ENCODE measurements at places on chromosomes 5 and 9.
A peak's percentile ranks its signal among the peaks of the same experiment; 100 is the strongest.

DNA sequence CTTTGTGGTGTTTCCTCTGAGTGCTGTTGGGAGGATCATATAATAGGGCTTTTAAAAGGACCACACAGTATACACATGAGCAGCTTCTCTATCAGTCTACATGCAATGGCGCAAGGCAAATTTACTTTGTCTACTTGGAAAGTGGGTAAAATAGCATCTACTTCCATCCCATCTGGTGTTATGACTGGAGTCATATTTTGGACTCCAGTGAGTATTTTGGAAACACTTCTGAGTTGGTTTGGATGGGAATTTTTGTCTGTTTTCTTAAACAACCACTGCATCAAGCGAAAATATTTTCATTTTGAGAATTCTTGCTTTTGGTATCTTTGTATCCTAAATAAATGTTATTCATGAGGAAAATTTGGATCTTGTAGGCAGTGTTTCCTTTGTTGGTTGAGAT is 220.8 kb downstream of the NMUR2 start:
- DNase-seq: no peak

DNA sequence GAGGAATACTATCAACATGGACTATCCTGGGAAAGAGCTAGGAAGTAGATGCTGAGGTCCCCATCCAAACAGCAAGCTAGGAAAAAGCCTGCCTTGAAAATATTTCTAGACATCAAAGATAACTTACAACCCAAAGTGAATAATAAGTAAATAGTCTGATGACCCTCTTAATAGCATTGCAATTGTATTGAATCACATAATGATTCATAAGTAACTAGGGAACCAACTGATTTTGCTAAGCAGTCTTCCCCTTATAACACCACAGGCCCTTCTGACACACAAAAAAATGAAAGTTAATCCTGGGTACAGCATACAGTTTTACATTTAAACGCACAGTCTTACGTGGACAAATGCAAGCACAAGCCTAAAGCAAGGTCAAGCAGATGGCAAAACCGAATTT is 199.3 kb downstream of the RFK start:
- no peak for DNase-seq

GRCh38 chr5:174482607-174483024 is 241.8 kb upstream of the MSX2 start:
- no peak for DNase-seq

DNA sequence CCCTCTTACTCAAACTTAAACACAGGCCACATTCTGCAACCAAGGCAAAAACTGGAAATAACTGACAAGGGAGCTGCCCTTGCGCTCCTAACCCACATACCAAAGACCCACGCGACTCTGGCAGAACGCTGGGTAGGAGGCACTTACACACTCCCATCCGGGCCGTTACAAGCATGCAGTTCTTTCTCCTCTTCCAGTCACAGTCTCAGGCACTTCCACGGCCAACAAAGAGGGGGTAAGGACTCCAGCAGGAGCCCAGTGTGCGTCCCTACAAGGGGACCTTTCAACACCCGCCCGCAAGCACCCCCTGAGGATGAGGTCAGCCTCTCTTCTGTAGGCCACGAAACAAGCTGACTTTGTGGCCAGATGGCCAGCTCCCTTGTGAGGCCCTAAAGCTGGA is 57.4 kb downstream of the SERINC5 start:
- no peak for DNase-seq

GRCh38 chr5:129904102-129904666 is at the start of gene CHSY3:
CHSY3 (plus strand) TSS chr5:129904465.
- DNase-seq: peak; percentile 32

DNA sequence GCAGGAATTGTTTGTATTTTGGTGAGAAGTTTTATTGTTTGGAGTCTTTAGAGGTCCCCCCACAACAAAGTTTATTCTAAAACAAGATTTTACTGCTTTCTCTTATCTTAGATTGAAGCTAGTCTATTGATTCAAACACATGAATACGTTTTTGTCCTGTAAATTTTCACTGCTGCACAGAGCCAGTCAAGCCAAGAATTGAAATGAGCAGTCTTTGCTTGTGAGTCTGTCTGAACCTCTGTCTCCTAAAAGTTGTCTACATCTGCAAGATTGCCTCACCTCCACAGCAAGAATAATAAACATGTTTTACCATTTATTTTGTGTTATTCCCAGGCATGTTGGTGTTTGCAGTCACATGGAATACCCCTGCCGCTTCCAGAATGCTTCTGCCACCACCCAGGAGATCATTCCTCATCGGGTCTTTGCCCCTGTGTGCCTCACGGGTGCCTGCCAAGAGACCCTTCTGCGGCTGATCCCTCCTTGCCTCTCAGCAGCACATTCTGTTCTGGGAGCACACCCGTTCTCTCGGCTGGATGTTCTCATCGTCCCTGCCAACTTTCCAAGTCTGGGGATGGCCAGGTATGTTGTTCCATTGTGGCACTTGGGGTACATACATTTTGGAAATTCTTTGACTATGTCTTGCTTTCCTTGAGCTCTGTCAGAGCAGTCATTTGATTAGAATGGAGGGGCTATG is 74.1 kb downstream of the AOPEP start:
- no peak for DNase-seq

GRCh38 chr5:119267958-119268386 is 87.8 kb upstream of the TNFAIP8 start:
- peak; percentile 83 for DNase-seq

DNA sequence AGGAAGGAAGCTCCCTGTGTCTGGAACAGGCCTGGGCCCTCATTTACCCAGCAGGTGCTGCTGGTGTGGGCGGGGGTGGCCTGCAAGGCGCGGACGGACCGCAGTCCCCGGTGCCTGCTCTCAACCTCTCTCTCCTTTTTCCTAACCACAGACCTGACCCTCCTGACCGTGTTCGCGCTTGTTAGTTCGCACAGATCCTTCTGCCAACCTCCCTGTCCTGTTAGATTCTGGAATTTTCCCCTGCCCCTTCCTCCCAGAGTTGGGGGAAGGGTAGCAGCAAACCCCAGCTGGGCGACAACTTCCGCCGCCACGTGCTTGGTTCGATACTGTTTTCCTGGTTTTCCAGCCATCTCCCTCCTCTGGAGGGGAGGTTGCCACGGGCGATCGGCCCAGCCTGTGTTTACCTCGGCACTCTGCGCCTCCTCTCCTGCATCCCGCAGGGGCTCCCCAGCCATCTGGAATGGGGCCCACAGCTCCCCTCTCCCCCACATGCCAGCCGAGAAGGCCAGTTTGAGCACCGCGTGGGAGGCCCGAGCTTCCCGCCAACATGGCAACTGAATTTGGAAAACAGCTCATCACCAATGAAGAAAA is 70.8 kb upstream of the UNC5A start:
- no peak for DNase-seq

DNA sequence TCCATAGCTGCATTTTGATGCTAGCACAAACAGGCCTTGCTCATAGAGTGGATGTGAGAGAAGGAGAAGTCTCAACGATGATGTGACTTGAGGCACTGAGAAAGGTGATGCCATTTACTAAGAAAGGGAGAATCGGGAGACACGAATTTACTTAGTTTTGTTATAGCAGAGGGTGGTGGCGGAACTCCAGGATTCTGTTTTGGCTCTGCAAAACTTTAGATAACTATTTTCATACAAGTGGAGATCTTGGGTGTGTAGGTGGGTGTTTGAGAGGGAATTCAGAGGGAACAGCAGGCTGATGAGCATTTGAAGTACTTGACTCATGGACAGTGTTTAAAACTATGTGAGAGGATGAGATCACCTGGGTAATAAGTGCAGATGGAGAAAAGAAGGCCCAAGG is 43.2 kb downstream of the CACNA1B start:
- DNase-seq: no peak

- DNase-seq: no peak
Observed at GRCh38 chr5:179124273-179124852, 64.2 kb downstream of the ZNF354C start.

- DNase-seq: no peak
Observed at GRCh38 chr9:4553951-4554381, 63.7 kb downstream of the SLC1A1 start.

- DNase-seq: no peak
Observed at GRCh38 chr5:132480042-132480441, 10.5 kb downstream of the IRF1 start.

DNA sequence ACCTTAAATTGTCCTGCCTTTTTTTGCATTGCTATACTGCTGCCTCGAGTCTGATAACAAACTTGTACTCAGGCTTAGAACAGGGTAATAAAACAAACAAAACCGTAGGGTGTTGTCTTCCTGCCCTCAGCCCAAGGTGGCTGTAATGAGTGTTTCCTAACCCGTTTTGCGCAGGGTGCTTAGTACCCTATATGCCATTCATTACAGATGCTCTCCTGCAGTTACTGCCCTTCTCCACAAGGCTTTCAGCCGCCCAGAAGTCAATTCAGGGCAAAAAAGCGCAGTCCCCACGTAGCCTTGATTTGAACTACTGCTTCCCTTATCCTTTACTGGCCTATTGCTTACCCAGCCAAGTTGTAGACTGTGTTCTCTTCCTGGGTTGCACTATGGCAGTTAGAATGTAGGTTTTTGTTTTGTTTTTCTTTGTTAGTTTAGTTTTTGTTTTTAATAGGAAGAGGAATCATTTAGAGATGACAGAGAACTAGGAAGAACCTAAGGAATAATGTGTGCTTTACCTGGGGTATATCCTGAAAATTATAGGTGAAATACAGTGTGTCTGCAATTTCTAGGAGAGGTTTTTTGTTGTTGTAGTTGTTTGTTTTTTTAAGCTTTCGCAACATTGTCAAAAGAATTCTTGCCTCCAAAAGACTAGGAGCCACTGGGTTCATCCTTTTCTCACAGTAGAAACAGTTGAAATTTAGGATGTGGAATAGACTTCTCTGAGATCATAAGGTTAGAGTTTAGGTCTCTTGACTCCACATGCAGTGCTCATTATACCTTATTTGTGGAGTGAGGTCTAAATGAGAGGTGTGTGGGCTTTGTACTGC is 1.3 kb downstream of the HMGXB3 start:
- peak; percentile 75 for DNase-seq

- DNase-seq: no peak
Observed at GRCh38 chr5:54719384-54720283, 202.1 kb downstream of the SNX18 start.

GRCh38 chr9:94760010-94760409 is 33.5 kb downstream of the AOPEP start:
- DNase-seq: no peak

DNA sequence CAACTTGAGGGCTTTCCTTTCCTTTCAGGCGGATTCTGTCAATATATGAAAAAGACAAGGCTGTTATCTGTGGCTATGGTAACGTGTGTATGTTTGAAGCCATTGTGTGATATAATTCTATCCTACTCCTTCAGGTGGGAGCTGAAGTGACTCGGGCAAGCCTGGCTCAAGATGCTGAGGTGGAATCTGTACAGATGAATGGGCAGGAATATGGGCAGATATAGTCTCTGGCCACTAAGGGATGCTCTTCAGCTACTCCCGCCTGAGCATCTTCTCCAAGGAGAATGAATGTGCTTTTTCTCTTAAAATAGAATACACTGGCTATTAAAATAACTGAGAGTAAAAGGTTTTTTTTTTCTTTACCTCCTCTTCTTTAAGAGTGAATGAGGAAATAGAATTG is 244.8 kb downstream of the ADGRV1 start:
- DNase-seq: no peak

DNA sequence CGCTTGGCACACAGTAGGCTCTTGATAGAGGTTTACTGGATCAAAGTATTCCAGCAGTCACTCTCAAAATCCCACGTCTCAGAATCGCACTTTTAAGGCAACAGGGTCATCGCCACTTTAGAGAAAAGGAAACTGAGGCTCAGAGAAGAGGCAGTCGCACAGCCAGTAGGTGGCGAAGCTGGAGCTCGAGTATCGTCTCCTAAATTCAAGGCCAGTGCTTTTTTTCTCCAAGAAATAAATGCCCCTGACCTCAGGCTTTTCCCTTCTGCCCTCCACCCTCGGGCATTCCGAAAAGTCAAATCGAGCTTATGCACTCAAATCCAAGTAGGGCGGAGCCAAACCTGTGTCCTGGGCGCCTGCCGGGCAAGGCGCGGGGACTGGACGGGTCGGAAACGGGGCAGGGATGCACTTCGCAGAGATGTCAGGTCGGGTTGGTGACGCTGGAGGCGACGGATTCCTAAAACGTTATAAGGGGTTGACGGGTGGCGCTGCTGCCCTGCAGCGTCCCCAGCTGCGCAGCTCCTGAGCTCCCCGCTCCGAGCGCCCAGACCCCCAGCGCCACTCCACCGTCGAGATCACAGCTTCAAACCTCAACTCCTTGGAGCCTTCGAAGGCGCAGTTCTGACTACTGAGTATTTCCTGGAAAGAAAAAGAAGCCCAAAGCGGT is 4.7 kb upstream of the FOXB2 start:
- peak; percentile 12 for DNase-seq

- no peak for DNase-seq
Observed at GRCh38 chr9:123682746-123683145, 247.2 kb downstream of the DENND1A start.

DNA sequence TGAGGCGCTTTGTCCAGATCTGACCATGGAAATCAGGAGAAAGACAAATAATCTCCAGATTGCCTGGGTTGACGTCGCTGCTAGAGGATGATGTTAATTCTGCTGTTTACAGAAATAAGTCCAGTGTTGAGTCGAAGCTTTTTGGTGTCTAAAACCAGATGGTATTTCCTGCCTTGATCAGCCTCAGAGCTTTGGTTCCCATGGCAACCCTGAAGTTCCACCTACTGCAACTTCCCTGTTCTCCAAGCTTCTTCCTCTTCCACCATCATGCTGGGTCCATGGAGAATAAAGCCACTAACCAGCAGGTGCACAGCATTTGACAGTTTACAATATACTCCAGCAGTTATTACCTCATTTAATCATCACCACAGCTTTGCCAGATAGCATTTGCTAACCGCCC is 18.0 kb upstream of the GABBR2 start:
- DNase-seq: no peak

DNA sequence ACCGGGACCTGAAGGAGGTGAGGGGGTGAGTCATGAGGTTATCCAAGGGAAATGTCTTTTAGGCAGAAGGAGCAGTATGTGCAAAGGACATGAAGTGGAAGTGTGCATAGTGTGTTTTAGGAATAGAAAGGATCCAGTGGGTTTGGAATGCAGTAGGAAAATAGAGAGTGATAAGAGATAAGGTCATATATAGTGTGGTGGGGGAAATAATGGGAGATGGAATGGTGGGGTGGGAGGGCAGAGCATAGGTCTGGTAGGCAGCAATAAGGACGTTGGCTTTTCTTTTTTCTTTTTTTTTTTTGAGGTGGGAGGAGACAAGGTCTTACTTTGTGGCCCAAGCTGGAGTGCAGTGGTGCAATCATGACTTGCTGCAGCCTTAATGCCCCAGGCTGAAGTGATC is 17.8 kb downstream of the SNX24 start:
- DNase-seq: no peak

DNA sequence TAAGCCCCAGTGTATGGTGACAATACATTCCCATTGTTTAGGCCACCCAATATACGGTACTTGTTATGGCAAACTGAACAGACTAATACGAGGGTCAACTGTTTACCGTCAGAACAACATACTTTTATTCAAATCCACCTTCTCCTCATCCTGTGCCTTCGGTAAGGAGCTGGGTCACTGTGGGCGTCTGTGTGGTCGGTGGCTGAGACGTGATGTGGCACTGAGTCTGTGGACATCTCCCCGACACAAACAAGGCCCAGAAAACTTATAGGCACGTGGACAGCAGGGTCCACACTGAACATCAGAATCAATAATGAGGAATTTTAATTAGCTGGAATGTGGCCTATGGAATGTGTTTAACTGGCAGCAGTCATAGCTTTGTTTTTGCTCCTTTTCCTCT is 154.3 kb upstream of the IRX2 start:
- DNase-seq: no peak
